Activated T-cell treated with anti-CD3 and anti-CD28 coated beads for 48 hours (primary cell): ENCODE measurements at places on chromosomes 1 and 21.

GRCh38 chr21:17828223-17828622 lies 9.1 kb upstream of the C21orf91 start:
- no peak for DNase-seq

DNA sequence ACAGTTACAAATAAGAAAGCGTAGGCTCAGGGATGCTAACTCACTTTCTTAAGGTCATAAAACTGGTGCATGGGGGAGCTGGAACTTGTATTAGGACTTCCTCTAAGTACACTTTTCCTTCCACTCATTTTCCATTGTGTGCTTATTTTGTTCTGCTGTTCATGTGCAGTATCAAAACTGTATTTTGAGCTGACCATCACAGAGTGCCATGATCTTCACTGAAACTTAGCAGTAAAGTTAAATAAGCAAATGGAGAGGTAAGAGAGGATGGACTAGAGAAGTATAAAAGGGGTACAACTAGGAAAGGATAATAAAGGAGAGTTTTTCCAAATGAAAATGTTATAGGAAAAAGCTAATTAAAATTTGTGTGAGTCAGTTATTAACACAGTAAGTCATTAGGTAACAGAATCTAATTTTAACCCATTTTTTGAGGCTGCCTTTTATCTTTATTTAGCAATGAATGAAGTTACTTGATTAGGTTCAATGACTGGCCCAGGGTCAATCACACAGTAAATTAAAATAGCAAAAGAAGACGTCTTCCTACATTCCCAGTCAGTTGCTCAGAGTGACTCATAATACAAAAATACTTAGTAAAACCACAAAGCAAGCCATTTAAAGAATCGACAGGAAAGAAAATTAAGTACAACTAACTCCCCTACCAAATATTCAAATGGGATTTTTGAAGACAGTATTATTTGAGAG lies 165.8 kb upstream of the C1orf105 start:
- no peak for DNase-seq

GRCh38 chr21:46017148-46017547 lies 35.6 kb downstream of the COL6A1 start:
- no peak for DNase-seq

- DNase-seq: no peak
These were observed 68.0 kb upstream of the PTCH2 start for GRCh38 chr1:44911026-44911425.

DNA sequence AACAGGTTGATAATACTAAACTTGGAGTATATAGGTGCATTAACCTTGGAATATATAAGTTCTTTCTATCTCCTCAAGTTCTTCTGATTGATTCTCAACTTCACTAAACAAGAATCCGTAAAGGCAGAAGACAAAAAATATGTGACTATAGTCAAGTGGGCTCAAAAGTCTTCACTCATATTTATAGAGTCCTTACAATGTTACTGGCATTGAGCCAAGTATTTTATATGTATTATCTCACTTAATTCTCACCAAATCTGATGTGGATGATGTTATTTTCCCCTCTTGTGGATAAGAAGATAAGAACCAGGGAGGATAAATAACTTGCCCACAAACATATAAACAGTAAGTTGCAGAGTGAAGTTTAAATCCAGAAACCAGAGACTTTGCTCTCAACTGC lies 486.9 kb downstream of the LRRIQ3 start:
- no peak for DNase-seq

- DNase-seq: no peak
These were observed 1.1 kb downstream of the PRRX1 start for GRCh38 chr1:170664828-170665612.

DNA sequence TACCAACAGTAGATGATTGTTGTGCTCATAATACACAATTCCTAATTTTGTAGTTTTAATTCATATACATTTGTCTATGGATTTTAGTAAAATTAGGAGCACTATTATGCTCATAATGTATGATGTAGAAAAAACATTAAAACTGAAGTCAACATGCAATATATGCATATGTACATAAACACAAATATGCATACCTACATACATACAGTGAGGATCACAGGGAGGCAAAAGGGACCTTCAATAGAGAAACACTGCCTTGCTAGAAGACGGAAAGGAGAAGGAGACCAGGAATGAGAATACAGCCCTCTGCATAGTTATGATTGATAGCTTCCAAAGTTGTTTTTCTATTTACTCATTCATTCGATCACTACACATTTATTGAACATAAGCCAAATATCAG lies 606.5 kb downstream of the LMO4 start:
- no peak for DNase-seq

DNA sequence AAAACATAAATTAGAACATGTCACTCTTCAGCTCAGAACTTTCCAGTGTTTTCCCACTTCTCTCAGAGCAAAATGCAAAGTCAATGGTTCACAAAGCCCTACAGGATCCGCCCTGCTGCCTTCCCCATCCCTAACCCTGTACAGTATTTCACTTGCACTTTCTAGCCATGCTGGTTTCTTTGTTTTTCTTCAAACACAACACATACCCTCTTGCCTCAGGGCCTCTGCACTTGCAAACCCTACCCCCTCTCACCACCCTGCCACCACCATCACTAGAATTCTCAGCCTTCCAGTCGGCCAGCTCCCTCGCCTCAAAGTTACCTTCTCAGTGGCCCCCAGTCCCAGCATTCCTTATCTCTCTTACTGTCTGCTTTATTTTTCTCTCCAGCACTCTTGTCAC lies 17.6 kb downstream of the TEX35 start:
- no peak for DNase-seq
